ENCODE measurements at places on chromosomes 7 and 10.

DNA sequence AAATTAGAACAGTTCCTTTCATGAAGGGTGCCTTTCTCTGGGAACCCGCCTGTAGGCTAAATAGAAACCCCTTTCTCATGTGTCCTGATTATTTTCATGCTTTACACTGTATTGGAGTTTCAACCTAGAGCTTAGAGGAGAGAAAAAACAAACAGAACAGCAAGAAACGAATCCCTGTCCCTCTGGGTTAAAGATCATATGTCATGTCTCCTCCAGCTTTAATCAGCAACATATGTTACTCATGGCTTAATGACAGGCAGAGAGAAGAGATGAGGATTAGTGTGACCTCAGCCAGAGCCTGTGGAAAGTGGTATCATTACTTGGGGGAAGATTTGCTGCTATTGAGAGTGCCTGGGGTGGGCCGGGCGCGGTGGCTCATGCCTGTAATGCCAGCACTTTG, 32.1 kb downstream of the CRCP start:
- DNase-seq = no peak

DNA sequence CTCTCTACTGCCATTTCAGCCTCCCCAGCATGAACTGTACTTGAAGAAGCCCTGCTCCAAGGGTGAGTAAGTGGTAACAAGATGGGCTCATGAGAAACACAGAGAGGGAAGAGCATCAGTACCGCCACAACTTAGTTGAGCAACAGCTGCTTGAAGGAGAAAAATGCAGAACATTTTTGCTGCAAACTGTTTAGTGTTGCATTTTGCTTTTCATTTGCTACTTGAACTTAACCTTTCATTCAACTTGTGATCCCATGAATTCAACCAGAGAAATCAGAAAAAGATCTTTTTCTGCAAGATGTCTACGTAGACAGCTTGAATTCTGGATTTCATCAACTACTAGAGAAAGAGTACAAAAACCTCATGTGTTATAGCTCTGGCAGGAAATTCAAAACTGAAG, 40.7 kb downstream of the ANK3 start:
- no peak for DNase-seq

- no peak for DNase-seq
Measured at GRCh38 chr10:116085323-116085722, 187.7 kb downstream of the GFRA1 start.

- DNase-seq = no peak
Measured at GRCh38 chr10:133310399-133310755, 1.7 kb downstream of the ZNF511 start.

- DNase-seq = no peak
Measured at GRCh38 chr7:26441611-26442277, 150.1 kb downstream of the SNX10 start.

- DNase-seq = no peak
Measured at GRCh38 chr10:23046027-23046426, 49.4 kb upstream of the MSRB2 start.

DNA sequence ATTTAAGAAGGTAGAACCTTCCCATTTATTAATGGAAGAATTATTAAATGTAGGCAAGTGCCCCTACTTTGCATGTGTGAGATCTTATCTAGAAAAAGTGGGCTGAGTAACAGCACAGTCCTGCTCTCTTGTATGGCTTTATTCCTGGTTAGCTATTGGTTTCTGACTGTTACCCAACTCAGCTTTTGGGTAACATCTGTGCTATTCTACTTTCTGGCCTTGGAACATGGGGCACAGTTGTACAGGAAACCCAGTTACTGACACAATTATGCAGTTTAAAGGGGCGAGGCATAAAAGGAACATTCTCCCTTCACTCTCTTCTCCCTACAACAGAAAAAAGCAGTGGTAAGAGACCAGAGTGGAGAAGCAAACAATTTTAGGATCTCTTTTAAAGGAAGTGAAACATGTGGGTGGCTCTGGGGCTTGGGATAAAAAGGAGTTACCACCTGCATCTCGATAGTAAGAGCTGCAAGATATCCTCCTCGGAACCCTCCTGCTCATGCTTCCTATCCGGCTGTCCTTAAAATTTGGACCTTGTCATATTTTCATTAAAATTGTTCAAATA, 16.0 kb downstream of the NUDT5 start:
- no peak for DNase-seq

GRCh38 chr7:1432411-1433082, 26.7 kb downstream of the MICALL2 start:
- DNase-seq = peak; percentile 84

- no peak for DNase-seq
Measured at GRCh38 chr10:27496137-27496536, 8.0 kb upstream of the RAB18 start.

GRCh38 chr10:104232613-104233102, 494 bp upstream of the CFAP43 start:
- no peak for DNase-seq

- no peak for DNase-seq
Measured at GRCh38 chr7:148914208-148914777, 30.2 kb upstream of the EZH2 start.

DNA sequence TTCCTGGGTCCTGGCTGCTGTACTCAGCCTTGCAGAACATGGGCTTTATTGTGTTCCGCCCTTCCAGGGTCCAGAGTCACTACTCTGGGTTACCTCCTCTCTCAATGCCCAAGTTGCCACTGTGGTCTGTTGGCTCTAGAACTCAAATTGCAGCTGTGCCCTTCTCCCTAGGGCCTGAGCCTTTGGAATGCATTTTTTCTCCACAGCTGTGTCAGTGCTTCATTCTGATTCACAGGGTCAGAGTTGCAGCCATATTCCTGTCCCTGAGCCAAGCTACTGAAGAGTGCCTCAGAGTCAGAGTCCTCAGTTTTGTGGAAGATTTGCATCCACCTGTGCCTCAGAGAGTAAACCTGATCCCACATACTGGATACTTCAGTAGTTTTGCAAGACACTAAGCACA, 167.5 kb downstream of the ITGB1 start:
- no peak for DNase-seq

- no peak for DNase-seq
Measured at GRCh38 chr10:34254596-34254995, 560.5 kb downstream of the PARD3 start.

DNA sequence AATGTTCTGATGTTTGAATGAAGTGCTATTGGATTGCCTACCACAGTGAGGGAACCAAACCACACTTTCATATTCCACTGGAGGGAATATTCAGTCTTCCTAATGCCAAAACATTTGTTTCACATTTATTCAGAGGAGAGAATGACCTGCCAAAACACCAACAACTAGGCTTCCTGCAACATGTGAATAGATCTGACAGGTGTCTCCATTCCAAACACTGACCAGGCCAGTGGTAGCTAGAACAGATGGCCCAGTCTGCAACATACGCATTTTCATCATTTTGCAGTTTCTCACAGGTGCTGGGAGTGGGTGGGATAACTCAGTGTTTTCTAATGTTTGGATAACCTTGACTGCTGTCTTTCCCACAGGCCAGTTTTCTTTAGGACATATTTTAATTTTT, 110.0 kb downstream of the RELN start:
- DNase-seq = no peak

DNA sequence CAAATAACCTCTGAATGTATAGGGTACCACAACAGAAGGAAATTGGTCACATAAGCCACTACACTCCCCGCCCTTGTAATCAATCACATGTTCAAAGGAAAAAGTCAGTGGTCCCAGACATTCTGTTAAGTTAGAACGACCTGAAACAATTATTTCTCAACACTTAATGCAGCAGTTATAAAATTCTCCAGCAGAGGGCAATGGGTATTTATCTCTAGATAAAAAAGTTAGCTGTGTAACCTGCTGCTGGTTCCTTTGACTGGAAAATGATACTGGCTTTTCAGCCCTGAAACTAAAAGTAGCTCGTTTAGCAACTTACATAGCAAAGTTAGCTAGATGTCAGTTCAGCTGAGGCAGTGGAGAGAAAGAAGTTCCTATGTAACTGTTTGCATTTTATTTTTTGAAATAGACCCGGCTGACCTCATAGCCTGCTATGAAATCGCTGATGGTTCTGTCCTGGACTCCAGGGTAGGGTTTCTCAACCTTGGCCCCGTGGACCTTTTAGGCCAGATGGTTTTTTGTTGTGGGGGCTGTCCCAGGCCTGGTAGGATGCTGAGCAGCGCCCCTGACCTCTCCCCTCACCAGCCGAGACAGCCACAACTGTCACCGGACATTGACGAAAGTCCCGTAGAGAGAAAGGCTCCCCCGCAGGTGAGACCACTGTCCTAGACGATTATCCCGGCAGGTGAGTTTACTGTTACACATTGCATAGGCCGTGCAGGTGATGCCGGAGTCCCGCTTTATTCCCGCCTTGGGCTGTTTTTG, 40.2 kb upstream of the PROSER2 start:
- no peak for DNase-seq

- no peak for DNase-seq
Measured at GRCh38 chr7:37007268-37007667, 283.0 kb upstream of the AOAH start.

DNA sequence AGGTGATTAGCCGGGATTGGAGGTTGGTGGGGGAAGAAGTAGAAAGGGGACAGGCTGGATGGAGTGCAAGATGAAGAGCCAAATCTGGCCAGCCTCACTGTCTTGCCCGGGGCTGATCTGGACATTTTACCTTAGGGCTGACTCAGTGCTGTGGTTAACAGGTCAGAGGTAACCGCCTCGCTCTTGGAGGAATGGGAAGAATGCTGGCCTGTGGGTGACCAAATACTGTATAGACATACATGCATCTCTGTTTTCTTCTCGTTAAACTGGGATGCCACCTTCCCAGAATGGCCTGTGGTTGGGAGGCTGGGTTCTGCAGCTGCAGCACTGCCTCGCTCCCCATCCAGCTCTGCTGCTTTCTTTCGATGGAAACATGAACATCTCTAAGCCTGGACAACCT, 120.0 kb downstream of the SEC23IP start:
- no peak for DNase-seq

GRCh38 chr7:13411151-13411550, 578.3 kb downstream of the ETV1 start:
- DNase-seq = no peak

DNA sequence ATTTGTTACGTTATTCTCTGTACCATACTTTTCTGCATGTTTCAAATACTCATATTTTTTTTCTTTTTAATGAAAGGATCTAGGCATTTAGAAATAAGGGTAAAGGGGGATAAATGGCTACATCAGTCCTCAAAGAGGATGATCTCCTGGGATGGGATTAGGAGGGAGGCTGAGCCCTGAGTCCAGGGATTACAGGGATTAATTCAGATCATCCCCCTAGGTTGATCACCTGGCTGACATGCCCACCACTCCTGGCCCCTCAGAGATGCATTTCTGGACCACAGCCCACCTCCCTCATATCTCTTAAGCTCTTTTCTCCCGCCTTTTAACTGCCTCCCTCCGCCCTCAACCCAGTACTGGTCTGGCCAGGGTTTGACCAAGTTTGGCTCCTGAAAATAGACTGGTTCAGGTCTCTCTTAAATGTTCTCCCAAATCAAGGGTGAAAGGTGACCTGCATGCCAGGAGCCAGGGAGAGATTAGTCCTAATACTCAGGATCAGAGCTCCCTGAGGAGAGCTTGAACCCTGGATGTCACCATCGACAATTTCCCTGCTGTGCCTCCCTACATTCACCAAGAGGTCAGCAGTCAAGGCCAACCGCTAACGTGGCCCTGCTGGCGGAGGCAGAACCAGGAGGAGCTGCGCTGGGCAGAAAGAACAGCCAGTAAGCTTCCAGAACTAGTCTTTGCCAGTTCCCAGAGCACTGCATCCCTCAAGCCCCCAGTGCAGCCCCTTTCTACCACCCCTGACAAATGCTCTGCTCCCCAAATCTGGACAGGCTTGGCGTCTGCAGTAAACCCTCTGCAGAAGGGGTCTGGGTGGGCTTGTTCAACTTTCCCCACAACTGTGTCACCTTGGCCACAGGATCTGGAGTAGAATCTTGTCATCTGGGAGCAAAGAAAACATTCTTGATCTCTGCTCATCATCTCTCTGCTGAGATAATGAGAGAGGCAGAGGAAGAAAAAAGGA, 3.0 kb upstream of the CCDC136 start:
- no peak for DNase-seq

GRCh38 chr10:98264378-98265065, 3.5 kb downstream of the LOXL4 start:
- no peak for DNase-seq

GRCh38 chr7:137682596-137682995, 164.2 kb downstream of the DGKI start:
- DNase-seq = no peak

GRCh38 chr10:100528921-100529474, 673 bp downstream of the NDUFB8 start:
- DNase-seq = no peak

DNA sequence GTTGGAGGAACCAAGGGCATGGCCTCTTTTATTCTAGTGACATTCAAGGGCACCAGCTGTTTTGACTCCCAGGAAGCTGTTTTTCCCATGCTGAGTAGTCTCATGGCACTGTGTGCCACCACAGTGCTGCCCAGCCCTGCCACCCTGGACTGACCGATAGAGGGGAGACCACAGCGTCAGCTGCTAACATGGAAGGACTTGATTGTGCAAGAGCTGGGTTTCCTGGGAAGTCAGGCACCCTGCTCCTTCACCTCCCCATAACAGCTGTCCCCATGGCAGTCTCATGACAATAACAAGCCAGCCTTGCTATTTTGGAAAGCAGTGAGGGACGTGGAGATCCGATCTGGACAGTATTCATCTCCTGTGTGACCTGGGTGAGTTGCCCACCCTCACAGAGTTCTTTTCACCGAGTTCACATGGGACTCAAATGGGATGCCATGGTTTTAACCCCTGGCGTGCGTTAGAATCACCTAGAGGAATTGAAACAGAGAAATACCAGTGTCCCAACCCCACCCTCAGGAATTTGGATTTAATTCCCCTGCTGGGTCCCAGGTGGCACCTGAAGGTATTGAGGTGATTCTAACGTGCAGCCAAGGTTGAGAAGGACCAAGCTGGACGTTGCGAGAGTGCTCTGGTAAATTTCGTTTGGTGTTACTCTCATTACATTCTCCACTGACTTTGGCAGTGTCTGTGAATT, 174.8 kb downstream of the CELF2 start:
- DNase-seq = no peak

DNA sequence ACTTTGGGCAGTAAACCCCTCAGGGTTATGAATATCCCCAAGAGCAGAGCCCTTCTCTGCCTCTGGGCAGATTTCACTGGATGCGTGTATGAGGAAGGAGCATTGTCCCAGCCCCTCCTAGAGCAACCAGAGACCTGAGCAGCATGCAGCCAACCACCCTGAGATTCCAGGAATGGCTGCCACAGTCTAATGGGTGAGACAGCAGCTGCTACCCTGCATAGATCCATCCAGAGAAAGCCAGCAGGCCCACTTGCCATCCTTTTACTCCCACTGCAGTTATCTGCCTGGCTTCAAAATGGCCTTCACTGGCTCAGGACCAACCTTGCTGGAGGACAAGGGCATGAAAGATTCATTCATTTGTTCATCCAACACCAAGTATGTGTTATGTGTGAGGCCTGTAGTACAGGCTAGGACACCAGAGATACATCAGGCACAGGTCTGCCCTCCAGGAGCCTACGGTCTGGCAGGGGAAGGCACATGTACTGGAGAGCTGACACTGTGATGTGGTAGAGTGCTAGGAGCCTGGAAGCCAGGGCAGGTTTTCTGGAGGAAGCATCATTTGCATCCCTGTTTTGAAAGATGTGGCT, 26.2 kb upstream of the C10orf105 start:
- DNase-seq = no peak

- no peak for DNase-seq
Measured at GRCh38 chr10:62462461-62462860, 88.3 kb downstream of the ZNF365 start.

- no peak for DNase-seq
Measured at GRCh38 chr10:90192825-90193224, 491.4 kb downstream of the KIF20B start.

- DNase-seq = no peak
Measured at GRCh38 chr10:103683851-103684250, 171.5 kb downstream of the SH3PXD2A start.

Measured in liver (tissue), 10 donors.